ENCODE measurements at places on chromosomes 13 and 19.

DNA sequence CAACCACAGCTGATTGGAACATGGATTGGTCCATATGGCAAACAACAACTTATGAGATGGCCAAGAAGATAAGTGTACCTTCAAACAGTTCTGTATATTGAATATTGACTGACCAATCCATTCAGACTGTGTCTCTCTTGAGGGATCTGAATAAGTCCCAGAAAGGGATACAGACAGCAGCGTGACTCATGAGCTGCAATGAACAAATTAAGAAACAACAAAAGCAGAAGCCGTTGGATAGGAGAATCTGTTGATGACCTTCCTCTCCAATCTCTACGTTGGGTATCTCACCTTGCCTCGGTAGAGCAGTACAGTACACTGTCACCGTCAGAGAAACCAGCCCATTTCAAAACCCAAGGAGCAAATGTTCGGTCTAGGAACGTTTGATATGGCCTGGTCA is 21.3 kb downstream of the MBD3L2B start:
- no peak for DNase-seq

DNA sequence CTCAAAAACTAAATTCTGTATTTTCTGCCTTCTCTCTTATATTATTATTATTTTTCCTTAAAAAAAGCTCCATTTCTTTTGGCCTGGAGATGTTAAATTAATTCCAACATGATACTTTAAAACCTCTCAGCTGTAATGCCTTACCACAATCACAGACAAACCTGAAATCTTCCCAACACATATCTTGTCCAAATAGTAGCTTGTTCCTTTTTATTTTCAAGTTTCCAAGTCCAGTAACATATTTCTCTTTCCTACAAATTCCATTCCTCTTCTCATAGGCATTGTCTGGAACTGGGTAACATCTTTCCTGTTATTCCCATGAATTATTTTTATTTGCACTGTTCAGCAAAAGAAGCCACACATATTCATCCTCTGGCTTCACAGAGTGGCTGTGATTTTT is 137.0 kb downstream of the SLITRK6 start:
- no peak for DNase-seq

DNA sequence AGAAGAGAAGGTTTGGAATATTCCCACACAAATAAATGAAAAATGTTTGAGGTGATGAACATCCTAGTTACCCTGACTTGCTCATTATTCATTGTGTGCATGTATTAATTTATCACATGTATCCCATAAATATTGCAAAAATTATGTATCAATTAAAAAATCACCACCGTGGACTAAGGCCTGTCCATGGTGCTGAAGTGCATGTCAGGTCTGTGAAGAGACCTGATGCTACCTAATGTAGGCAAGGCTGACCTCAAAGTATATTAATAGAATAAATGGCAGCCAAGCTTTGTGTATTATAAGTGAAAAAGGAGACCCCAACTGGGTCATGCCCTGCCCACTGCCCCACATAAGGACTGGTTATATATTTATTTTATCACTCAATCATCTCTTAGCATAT is 34.4 kb upstream of the ZNF835 start:
- no peak for DNase-seq

DNA sequence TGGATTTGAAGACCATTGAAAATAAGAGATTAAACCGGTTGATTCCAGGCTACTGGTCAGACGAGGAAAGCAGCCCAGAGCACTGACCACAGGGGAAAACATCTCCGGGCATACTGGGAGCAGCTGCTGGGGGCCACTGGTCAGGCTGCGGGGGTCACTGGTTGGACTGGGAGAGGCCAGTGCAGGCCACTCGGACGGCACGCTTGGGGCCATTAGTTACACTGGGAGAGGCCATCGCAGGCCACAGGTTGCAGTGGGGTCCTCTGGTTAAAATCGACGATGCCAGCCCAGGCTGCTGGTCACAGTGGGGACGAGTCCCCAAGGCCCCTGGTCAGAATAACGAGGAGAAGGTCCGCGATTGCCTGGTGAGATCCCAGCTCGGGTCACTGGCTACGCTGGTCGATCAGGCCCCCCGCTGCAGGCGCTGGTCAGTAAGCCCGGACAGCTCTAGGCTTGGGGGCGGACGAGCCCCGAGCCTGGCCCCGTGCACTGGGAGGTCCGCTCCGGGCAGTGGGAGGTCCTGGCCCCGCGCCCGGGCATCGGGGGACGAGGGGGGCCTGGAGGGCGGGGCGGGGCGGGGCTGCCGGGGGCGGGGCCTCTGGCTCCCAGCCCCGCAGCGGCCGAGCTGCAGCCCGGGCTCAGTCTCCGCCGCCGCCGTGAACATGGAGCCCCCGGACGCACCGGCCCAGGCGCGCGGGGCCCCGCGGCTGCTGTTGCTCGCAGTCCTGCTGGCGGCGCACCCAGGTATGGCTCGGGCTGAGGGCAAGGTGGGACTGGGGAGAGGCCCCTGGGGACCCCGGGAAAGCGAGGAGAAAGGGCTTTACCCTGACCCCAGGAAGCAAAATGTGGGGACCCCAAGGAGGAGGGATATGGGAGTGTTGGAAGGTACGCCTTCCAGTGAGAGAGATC is at the start of gene BCAM:
Gene BCAM (plus strand): TSS at position 641 of the 909 bp plus-strand sequence. CDS start 22 bp downstream, at position 663.
- DNase-seq, result no peak

DNA sequence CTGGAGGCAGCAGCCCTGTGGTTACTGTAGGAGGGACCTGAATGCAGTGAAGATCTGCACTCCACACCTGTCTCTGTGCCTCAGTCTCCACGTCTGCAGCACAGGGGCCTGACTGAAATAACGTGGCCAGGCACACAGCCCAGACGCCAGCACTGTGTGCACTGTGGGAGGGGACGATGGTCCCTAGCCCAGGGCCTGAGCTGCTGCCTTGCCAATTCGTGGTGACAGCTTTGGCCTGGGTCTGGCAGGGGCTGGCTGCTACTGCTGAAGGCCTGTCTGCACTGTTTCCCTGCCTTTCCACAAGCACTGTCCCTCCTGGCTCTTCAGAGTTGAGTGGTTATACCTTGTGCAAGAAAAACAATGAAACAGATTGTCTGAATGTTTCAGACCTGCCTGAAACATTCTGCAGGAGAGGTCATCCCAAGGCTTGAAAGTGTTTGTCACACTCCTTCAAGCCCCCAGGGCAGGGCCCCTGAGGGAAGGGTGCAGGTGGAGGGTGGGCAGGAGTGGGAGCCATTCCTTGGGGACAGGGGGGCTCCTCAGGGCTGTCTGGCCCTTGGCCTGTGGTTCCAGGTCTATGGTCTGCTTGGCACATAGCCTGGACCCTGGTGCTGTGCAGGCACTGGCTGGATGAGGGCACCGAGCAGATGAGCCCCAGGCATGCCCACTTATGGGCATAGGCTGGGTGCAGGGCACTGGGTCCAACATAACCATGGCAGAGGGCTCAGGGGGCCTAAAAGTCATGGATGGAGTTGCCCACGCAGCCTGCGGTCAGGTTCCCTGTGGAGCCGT is 38.7 kb upstream of the LDLR start:
- no peak for DNase-seq

GRCh38 chr13:38850868-38851626 is 139.6 kb downstream of the STOML3 start:
- DNase-seq, result no peak
